HT1080 (cell line): ENCODE measurements at places on chromosomes 1 and 21. TPM values are rescaled to one million over a fixed set of nuclear protein-coding genes. Genes with fewer than 3 reads are reported as not detected.

DNA sequence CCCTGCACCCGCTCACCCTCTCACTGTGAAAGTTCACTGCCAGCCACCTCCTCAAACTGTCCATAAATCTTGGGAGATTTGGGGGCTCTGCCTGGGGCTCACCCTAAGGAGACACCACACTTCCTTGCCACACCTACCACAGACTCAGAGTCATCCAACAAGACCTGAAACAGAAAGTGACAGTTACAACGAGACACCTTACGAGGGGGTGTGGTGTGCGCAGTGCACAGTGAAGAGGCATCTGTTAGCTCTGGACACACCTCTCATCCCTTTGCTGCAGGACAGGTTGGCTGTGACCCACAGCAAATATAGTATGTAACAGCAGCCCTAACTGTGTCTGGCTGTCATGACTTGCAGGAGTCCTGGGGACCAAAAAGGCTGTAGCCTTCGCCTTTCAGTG lies 190.2 kb downstream of the NR5A2 start:
- DNase-seq = no peak

The UMODL1 gene
- not detected in 2 replicates for total RNA-seq

- no peak for DNase-seq
Observed at GRCh38 chr1:65424573-65424889, 4.1 kb downstream of the LEPR start.

DNA sequence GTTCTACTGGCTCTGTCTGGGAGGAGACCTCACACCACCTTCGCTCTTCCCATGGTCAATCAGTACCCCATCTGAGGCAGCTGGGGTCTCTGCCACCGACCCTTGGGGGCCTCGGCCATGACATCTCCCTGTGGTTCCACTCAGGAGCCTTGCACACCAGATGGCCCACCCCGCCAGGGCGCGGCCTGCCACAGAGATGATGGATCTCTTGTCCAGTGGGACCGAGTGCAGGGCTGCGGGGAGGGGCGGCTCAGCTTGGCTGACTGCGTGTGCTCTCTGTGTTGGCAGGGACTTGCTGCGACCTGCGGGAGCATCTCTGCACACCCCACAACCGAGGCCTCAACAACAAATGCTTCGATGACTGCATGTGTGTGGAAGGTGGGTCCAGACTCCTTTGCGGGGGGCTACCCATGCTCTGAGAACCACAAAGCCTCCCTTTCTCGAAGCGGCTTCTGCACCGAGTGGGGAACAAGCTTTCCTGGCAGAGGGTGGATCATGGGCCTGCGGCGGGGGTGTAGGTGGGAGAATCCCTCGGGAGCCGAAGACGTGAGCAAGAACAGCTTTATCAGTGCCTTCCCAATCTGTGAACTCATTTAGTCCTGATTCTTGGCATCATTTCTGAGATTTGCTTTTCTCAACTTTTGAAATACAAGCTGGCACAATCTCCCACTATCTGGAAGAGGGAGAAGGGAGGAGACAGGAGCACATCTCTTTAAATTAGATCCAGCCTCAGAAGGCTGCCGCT lies 20.9 kb upstream of the AGTRAP start:
- DNase-seq = no peak

DNA sequence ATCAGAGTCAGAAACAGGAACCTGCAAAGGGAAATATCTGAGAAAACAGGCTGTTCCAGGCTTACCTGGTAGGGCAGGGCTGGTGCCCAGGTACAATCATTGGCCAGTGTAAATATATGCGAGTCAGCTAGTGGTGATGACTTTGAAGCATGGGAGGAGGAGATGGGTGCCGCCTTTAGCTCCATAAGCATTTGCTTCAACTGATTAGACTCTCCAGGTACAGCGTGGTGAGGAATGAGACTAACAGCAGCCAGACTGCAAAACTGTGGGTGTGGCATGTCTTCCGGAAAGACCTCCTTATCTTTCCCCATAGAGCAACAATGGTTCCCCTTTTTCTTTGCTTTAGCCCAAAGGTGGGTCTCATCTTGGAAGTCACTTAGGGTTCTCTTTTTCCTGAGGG lies 137.2 kb downstream of the LRIG2 start:
- DNase-seq = no peak

The SPATA45 gene
- not detected in 2 replicates for total RNA-seq

GRCh38 chr1:172429331-172430127 lies 9.0 kb downstream of the C1orf105 start:
- peak; percentile 60 for DNase-seq

GRCh38 chr1:10694274-10694632 lies 102.2 kb downstream of the CASZ1 start:
- no peak for DNase-seq

The ADAMTS4 gene
- total RNA-seq = not detected in 2 replicates

DNA sequence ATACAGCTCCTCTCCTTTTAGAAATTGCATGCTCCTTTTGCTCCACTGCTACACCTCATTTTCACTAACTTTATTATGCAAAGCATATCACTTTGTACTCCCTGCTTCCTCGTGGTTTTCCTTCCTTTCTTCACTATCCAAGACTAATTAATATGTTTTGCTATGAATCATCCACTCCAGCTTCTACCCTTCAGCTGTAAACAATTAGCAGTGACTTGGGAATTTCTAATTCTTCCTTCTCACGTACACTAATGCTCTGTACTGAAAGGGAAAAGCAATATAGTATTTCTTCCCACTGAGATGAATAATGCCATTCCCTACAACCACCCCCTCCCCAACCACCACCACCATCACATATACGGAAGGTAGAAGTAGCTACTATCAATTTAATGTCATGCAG lies 1917.0 kb downstream of the MRPL39 start:
- no peak for DNase-seq

DNA sequence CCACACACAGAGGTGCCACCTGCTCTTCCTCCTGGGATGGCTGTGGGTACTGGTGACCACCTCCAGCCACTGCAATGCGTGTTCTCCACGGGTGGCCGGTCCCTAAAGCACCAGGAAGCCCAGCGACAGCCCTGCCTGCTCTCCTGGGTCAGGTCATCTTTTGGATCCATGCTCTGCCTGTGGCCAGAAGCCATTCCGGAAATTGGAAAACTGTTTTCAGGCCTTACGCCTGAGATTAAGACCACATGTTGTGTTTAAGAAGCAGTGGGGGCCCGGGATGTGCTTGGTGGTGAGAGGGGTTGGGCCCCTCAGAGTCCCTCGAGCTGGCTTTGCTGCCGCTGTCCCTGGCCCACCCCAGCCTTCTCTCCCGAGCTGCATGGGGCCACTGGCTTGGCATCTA lies 150.8 kb downstream of the PEX14 start:
- no peak for DNase-seq

The INKA2 gene
- 0.73 and 4.2 TPM in 2 replicates for total RNA-seq

The GBP7 gene
- not detected in 2 replicates for total RNA-seq

GRCh38 chr1:93716163-93716562 lies 34.5 kb upstream of the BCAR3 start:
- DNase-seq = no peak

- DNase-seq = peak; percentile 8
Observed at GRCh38 chr1:231950331-231951128, 323.9 kb downstream of the DISC1 start.

GRCh38 chr1:167763525-167764220 lies 41.9 kb downstream of the MPZL1 start:
- no peak for DNase-seq

DNA sequence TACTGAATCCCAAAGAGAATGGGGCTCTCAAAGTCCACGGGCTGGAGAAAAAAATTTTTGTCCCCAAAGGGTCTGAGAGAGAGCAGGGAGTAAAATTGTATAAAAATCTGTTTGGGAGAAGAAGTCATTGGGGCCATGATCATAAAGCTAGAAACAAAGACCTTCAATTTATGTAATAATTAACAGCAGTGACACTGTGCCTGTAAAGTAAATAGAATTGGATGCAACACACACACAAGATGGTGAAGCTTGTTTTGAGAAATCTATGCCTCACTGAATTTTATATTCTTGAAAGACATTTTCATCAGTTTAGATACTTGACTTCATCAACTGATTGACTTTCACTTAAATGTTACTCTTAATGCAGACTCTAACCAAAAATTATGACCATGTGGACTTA lies 600.5 kb upstream of the ADAMTS5 start:
- no peak for DNase-seq

GRCh38 chr1:194474701-194475100 lies 1288.3 kb upstream of the B3GALT2 start:
- no peak for DNase-seq

- DNase-seq = no peak
Observed at GRCh38 chr1:151147665-151148064, 1.2 kb upstream of the SEMA6C start.

The LAMC2 gene
- 55.4 and 58.8 TPM in 2 replicates for total RNA-seq

The PLEKHA6 gene
- total RNA-seq = 0.19 and 0.33 TPM in 2 replicates

- no peak for DNase-seq
Observed at GRCh38 chr1:110024613-110025012, 9.8 kb upstream of the STRIP1 start.

- no peak for DNase-seq
Observed at GRCh38 chr21:34668803-34669148, at the start of gene CLIC6. Gene CLIC6, plus strand, starts transcription at chr21:34668994. Its CDS starts 395 bp downstream, at chr21:34669389.

The PPP2R5A gene
- 11.3 and 12.3 TPM in 2 replicates for total RNA-seq
